H4 (cell line): ENCODE measurements at places on chromosomes 13 and 19. TPM values are rescaled to one million over a fixed set of nuclear protein-coding genes. Genes with fewer than 3 reads are reported as not detected.

DNA sequence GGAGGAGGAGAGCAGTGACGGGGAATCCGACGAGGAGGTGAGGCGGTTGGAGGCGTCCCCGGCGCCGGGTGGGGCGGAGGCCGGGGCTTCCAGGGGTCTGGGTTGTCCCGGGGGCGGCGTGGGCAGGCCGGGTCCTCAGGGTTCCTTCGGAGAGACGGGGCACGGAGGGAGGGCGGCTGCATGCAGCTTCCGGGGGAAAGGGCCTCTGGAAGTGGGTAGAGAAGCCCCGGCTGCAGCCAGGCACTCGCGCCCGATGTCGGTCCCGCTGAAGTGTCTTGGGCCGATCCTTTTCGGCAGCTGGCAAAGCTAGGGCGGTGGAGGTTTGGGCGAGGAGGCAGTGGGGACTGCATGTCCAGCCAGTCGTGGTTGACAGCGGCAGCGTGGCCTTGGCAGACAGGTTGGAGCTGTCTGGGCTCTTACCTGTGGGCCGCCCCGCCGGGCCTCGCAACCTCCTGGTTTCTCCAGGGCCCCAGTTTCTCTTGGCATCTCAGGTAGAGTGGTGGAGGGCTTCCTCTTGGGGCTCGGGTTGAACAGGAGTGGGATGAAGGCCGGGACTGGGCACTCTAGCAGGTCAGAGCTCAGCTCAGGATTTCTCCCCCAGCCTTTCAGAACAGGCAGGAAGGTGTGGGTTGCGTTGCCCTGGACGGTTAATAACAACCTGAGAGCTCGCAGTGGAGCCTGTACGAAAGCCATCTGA is 690 bp downstream of the KMT2B start:
- DNase-seq, result no peak

The PALM3 gene
- 1.4 and 2.0 TPM in 2 replicates for total RNA-seq

The ZNF429 gene
- total RNA-seq, result 4.0 and 9.1 TPM in 2 replicates

DNA sequence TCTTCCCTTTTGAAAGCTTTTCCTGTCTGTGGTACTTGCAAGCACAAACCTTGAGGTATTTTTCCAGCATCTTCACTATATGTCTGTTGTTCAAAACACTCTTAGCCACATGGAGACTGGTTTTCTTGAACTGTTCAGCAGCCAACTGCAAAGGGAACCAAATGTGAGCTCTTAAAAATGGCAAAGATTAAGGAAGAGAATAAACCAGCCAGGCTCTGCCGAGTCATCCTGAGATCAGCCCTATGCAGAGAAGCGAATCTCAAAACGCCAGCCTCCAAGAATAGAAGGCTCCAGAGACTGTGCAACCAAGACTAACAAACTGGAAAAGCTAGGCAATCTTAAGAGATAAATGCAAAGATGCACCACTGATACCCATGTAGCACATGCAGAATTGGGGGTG is 20.7 kb downstream of the AKAP8 start:
- DNase-seq, result no peak

GRCh38 chr13:22161871-22162270 is 491.0 kb downstream of the FGF9 start:
- no peak for DNase-seq

The C19orf33 gene
- 2.7 TPM in 1 of 2 replicates, not detected in the other for total RNA-seq

DNA sequence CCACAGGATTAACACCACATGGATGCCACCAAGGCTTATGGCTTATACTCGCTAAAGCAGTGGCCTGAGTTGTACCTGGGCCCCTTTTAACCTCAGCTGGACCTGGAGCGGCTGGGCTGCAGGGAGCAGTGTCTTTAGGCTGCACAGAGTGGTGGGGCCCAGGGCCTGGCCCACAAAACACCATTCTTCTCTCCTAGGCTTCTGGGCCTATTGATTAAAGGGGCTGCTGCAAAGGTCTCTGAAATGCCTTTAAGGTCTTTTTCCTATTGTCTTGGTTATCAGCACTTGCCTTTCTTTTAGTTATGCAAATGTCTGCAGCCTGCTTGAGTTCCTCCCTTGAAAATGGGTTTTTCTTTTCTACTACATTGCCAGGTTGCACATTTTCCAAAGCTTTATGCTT is 973.9 kb upstream of the PRR20A start:
- DNase-seq, result no peak

DNA sequence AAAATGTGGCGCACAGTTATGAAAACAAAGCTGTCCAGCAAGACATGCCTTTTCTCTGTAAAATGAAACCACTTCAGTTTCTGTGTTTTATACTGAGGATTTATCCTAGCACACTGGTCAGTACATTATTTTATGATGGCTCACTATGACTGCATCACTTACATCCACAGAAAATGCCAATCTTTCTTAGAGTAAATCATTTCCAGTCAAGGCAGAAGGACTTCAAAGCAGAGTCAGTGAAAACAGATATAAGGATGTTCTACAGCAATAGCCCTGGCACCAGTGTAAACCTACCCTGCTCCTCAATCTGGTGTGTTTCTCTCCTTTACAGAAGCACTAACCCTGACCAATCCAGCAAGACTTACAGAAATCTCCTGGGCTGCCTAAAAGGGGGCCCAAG is 473.5 kb downstream of the GPC6 start:
- no peak for DNase-seq

GRCh38 chr13:103178986-103179943 is 113.0 kb upstream of the SLC10A2 start:
- DNase-seq, result no peak

DNA sequence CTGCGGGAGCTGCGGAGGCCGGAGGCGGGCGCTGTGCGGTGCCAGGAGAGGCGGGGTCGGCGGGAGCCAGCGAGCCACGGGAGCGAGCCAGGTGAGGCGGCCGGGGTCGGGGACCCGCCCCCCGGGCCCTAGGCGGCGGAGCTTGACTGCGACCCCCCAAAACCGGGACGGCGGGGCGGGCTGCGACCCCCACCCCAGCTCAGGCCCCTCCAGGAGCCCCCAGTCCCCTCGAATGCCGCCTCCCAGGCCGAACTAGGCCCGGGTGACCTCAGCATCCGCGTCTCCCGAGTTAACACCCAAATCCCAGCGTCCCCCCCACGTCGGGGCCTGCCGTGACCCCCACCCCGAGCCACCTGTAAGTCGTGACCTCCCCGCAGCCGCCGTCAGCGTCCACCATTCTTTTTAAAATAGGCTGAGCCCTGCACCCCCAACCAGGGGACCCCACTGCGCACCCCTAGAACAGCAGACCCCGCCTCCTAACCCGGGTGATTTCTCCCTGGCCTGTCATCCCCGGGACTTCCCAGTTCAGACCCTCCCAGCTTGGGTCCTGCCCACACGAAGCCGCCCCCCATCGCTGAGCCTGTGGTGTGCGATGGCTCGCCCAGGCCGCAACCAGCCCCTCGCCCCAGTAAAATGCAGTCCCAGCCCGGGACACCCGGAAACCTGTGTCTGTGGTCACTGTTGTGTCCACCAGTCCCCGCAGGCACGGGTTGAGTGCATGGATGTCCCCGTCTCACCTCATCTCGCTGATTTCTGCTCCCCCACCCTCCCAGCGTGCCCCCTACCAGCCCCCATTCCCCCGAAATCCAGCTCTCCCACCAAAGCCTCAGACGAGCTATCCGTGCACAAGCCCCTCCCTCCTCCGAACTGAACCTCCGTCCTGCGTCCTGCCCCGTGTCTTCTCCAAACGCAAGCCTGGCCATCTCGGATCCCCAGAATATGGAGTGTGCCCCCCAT is 551 bp downstream of the FZR1 start:
- DNase-seq, result no peak

DNA sequence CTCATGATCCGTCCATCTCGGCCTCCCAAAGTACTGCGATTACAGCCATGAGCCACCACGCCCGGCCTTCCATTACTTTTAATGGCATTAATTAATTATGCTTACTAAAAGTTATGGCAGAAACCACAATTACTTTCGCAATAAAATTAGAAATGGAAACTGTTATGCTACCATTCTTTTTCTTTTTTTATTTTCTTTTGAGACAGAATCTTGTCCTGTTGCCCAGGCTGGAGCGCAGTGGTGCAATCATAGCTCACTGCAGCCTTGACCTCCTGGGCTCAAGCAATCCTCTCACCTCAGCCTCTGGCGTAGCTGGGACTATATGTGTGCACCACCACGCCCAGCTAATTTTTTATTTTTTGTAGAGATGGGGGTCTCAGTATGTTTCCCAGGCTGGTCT is 4.6 kb upstream of the BST2 start:
- no peak for DNase-seq

The ZNF837 gene
- total RNA-seq, result 1.4 and 1.9 TPM in 2 replicates

DNA sequence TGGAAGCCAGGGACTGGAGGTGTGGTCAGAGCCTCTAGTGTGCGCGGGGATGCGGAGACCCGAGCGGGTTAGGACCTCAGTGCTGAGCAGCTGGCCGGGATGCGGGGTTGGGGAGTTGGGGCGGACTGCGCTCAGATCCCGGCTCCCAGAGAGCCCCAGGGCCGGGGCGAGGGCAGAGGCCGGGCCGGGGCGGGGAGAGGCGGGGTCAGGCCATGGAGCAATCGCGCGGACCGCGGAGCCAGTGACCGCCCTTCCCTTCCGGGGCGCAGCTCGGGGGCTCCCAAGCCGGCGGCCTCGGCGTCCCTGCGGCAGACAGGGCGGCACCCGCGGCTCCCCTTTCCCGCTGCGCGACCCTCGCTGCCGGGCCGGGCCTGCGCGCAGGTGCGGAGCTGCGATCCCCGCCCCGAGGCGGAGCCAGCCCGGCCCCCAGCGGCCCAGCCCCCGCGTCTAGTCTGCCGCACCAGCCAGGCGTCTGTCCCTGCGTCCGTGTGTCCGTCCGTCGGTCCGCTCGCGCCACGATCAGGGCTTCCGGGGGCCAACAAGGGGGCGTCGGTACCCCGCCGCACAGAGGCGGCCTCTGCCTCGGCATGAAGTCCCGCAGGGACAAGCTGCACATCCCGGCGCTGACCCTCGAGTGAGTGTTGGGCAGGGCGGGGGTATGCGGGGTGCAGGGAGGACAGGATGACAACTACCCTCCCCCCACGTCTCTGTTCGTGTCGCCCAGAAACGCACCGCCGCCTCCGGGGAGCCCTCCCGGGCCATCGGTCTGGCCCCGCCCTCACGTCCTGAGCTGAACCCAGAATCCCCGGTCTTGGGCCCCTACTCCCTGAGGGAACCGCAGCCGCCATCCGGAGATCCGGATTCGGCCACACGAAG is 12.4 kb downstream of the MAST3 start:
- no peak for DNase-seq

DNA sequence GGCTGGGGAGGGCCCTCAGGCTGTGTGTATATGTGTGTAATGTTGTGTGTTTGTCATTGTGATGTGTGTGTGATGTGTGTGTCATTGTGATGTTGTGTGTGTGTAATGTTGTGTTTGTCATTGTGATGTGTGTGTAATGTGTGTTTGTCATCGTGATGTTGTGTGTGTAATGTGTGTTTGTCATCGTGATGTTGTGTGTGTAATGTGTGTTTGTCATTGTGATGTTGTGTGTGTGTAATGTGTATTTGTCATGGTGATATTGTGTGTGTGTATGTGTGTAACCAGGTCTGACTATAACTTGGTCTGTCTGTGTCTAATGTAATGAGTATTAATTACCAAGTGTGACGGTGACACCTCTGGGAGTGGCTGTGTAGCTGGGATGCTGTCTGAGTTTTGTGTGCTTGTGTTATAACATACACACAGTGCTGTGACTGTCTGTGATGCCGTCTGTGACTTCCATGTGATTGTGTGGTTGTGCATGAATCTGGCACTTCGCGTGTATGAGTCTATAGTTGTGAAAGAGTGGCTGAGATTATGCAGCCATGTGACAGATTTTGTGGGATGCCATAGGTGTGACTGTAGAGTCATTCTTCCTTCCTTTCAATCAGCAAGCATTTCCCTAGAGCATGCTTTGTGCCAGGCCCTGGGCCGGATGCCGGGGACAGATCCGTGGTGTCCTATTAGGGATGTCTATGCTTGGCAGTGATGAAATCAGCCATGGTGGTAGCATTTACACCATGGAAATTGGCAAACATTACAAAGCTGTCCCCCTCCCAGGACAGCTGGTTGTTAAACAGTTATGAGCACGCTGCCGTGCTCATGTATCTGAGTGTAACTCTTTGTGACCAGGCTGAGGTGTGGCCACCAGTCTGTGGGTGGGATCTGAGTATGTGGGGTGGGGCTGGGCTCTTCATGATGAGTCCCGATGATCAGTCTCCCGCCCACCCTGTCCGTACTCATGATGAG is 6.4 kb downstream of the TNFSF14 start:
- DNase-seq, result peak; percentile 36

- no peak for DNase-seq
These were observed 55.4 kb downstream of the KDM4B start for GRCh38 chr19:5024282-5024681.

DNA sequence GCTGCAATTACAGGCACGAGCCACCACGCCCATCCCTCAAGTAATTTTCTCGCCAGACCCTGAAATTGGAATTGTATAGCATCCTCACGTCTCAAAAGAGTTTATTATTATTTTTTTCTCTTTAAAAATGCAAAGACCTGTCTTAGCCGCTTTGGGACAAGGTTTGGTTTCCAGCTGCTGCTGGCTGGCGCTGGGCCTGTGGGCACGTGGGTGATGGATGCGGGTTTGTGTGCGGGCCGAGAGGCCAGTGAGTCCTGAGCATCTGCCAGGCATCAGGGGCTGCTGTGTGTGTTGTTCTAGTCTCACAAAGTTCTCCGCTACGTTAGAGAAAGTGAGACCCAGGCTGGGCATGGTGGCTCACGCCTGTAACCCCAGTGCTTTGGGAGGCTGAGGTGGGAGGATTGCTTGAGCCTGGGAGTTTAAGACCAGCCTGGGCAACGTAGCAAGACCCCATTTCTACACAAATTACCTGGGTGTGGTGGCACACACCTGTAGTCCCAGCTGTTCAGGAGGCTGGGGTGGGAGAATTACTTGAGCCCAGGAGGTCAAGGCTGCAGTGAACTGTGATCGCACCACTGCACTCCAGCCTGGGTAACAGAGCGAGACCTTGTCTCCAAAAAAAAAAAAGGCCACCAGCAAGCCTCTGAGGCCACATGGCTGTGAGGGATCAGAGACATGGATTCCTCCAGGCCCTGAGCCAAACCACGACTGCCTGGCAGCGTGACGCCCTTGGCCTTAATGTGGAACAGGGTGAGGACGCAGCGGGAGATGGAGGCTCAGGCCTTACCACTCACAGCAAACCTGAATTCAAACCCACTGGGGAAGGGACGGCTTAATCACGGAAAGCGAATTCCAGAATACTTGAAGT is 4.7 kb upstream of the TMPRSS9 start:
- peak; percentile 32 for DNase-seq

The NLRP7 gene
- not detected in 2 replicates for total RNA-seq

DNA sequence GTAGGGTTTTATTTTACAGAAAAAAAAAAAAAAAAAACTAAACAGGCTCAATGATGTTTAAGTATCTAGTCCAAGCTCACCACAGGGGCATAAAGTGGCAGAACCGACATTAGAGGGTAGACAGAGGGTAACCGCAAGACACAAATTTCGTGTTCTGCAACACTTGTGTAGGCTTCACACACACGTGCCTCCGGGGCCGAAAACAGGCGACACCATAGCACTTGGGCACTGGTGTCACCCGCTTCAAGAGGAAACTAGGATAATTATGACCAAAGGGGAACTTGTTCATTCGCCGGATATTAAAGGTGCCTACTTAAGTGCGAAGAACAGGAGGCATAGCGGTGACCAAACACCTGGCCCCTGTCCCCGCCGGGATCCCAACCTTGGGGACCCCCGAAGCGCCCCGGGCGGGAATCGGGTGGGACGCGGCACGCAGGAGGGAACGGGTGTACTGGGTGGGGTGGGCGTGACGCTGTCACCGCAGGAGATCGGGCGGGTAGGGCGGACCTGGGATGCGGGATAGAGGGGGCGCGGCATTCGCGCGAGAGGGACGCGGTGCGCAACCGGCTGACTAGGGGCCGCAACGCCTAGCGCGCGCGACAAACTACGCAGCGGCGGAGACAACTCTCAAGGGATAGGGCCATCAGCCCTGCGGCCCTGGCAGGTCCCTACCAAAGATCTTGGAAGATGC is 558 bp downstream of the MZT1 start:
- DNase-seq, result no peak
